D341Med (cell line): ENCODE measurements at places on chromosomes 2 and 18.

GRCh38 chr18:46035696-46036680 lies 36.1 kb downstream of the PSTPIP2 start:
- no peak for DNase-seq

DNA sequence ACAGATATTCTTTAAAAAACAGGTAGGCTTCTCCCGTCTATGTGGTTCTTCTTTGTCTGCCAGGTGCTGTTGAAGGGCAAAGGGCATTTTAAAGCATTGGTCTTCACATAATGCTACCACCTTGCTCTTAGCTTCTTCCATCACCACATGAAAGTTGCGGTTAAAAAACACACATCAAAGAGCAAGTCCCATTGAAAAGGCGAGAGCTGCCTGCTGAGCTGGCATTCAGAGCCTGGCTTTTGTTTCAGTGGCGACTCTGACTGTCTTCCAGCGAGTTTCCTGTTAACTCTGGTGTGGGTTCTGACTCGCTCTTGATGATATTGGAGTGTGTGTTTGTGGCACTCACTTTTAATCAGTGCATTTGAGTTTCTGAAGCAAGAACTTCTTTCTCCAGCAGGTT lies 624.9 kb upstream of the FANCL start:
- DNase-seq: no peak

- DNase-seq: no peak
These were observed 98.9 kb downstream of the MYT1L start for GRCh38 chr2:2232167-2232566.

DNA sequence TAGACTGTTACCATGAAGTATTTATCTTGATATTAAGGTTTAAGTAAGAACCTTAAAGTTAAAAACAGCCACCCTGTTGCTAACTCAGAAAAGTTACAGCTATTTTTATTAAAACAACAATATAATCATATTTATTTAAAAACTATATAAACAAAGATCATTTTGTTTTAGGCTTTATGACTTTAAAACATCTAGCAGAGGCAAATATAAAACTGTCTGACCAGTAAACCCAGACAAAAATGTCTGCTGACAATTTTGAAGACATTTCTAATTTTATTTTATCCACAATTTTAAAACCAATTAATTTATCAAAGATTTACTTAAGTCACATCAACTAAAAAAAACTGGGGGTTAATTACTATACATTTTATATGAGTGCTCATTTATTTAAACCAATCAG lies 14.2 kb downstream of the RBM43 start:
- DNase-seq: no peak

DNA sequence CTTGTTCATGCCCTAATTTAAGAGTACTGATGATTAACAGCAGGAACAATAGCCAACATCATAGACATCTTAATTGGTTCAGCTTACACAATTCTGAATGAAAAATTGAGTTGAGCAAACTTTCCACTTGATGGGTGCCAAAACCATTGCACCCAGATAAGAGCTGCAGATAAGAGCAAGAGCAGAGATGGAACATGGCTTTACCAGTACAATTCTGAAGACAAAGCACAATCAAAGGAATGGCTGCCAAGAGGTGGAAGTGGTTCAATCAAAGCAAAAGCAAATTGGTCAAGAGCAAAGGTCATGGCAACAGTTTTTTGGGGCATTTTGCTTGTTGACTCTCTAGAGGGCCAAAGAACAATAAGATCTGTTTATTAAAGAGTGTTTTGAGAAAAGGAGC lies 65.6 kb upstream of the ATP5MC3 start:
- DNase-seq: no peak

DNA sequence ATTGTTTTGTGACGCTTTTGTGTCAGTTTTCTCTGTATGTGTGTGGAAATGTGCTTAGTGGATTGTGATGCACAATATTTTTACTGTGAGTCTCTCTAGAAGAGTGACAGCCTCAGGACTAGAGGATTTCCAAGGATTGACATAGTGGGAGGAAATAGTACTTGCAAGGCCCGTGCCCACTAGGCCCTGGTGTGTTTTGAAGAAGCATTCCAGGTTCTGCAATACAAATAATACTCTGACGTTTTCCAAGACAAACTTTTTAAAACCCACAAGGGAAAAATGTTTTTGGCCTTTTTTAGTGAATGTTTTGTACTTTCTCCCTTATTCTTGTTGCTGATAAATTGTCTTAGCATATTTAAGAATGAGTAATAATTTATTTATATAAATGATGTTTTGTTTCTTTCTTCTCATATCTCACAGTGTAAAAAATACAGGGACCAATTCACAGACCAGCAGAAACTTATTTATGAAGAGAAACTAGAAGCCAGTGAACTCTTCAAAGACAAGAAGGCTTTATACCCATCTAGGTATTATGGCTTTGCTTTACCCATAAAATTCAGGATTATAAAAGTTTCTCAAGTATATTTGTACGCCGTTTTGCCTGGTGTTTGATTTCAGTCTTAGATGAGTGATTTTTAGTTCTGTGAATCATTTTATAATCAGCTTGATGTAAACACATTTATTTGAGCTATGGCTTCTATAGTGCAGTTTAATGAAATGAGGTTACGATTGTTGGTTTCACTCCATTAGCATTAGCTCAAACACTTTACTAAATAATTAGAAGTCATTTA lies 165.6 kb downstream of the MYO1B start:
- no peak for DNase-seq
